ENCODE measurements at places on chromosomes 5 and 9.

GRCh38 chr5:2019716-2020115, 137.0 kb upstream of the IRX4 start:
- no peak for DNase-seq

DNA sequence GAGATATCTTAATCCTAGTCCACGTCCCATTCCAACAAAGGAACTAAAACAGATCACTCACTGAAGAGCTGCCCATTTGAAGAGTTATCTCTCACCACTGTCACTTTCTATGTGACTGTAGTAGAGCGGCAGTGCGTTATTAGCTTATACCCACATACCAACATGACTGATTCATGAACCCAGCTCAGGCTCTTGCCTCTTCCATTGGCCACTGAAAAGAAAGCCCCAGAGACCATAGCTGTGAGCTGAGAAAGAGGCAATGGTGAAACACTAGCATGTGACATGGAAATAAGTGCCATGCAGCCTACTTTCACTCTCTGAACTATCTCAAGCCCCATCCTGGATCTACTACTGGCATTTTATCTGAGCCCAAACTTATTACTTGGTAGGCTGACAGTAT, 151.7 kb upstream of the MOCS2 start:
- DNase-seq: no peak

- no peak for DNase-seq
Observed at GRCh38 chr5:139137697-139138096, 60.5 kb downstream of the SIL1 start.

DNA sequence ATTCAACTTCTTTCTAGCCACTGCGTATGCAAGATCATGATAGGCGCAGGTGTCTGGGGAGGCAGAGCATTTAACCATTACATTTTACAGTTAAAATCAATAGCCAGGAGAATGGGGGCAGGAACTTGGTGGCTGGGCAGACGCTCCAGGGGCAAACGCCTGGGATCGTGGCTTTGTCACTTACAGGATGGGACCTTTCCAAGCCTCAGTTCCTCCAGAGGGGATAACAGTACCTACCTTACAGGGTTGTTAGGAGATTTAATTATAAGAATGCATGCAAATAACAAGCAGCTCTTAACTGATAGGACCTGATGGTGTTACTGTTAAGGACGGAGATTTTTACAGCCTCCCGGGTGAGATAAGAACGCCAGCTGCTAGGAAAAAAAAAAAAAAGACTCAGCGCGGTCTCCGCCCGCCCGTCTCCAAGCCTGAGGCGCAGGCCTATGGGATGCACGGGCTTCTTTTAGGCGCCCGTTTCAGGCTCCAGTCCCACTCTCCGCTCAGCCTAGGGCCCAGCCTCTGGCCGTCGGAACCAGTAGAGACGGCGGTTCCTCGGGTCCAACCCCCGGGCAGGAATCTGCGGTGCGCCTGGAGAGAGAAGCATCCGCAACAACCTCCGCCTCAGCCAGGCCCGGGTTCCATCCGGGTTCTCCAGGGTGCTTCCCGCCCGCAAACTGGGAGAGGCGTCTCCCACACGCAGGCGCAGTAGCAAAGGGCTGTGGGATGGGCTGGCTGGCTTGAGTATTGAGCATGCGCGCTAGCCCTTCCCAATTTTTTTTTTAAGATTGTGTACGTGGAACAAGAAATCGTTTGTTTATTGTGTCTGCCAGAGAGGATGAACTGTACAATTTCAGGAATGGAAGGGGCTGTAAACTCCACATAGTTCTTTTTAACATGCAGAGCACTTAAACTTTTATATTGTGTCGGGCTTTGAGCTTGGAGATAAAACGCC, at the start of gene FAM200C:
Gene FAM200C, minus strand, starts transcription at position 653 of the 952 bp plus-strand sequence. CDS start 4,564 bp downstream, outside the sequence.
- peak; percentile 71 for DNase-seq

DNA sequence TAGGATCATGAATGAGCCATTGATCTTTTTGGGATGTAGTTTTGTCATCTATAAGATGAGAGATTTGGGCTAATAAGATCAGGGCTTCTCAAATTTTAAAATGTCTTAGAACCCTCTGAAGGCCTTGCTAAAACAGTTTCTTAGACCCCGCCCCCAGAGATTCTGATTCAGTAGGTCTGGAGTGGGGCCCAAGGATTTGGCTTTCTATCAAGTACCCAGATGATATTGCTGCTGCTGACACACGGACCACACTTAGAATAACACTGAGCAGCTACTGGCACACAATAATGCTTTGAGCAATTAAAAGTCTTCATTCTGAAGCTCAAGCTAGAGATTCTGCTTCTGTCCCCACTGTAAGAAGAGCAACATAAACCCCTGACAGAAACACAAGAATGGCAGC, 216.7 kb downstream of the SMARCA2 start:
- DNase-seq: no peak

DNA sequence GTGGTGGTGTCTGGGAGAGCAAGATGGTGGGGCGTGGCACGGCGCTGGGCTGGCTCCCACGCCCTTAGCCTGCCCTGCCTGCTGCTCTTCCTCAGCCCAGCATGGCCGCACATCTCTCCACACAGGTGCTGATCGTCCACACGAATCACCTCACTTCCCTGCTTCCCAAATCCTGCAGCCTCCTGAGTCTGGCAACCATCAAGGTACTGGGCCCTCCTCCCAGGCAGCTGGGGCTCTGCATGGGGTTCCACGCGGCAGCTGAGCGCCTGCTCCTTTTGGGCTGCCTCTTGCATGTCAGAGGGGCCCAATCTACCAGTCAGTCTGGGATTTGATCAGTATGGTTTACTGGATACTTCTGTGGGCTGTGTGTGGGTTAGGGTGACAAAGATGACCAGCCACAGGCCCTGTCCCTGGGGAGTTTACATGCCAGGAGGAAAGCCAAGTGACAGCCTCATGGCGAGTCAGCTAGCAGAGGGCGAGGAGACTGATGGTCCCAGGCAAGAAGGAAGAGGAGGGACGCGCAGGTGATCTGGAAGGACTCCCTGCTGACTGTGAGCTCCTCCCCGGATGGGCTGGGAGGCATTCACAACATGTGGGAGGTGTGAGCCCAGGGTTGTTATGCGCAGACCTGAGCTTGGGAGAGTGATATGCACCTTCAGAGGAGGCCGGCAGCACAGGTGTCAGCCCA, 6.0 kb downstream of the LRSAM1 start:
- no peak for DNase-seq

GRCh38 chr9:33249983-33250382, 10.0 kb downstream of the SPINK4 start:
- no peak for DNase-seq

DNA sequence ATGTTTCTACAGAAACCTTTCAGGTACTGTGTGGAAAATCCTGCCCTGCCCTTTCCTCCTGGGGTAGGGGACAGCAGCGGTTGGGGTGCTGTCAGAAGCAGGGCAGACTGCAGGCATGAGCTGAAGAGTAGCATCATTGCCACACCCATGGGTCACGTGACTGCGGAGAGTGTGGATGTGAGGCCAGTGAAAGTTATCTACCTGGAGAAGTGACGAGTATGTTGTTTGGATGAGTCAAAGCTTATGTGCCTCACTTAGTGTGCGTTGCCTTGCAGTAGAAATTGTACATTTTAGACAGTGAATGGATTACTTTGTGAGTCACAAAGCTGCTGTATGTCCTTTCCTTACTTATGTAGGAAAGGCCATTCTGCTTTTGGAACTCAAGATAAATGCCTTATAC, 21.7 kb upstream of the ACTBL2 start:
- no peak for DNase-seq

GRCh38 chr9:22237497-22238363, 208.9 kb upstream of the DMRTA1 start:
- no peak for DNase-seq

Data from activated CD4-positive, CD25-positive, alpha-beta regulatory T cell treated with anti-CD3 and anti-CD28 coated beads, Interleukin-2, amount 50 U/mL, for 72 hours (primary cell).